Ascending aorta (tissue), 2 donors: ENCODE measurements at places on chromosomes 2 and 18. TPM values are rescaled to one million over a fixed set of nuclear protein-coding genes. Genes with fewer than 3 reads are reported as not detected.

Gene PSD4
- total RNA-seq = 11.2 TPM

Gene SOX11
- not detected for total RNA-seq

Gene CHRNG
- total RNA-seq = not detected

Gene CCDC68
- total RNA-seq = 15.8 TPM

Gene FAM228B
- 144 TPM for total RNA-seq

Gene CELF4
- not detected for total RNA-seq

Gene EGR4
- not detected for total RNA-seq

Gene ANKRD30BL
- not detected for total RNA-seq

DNA sequence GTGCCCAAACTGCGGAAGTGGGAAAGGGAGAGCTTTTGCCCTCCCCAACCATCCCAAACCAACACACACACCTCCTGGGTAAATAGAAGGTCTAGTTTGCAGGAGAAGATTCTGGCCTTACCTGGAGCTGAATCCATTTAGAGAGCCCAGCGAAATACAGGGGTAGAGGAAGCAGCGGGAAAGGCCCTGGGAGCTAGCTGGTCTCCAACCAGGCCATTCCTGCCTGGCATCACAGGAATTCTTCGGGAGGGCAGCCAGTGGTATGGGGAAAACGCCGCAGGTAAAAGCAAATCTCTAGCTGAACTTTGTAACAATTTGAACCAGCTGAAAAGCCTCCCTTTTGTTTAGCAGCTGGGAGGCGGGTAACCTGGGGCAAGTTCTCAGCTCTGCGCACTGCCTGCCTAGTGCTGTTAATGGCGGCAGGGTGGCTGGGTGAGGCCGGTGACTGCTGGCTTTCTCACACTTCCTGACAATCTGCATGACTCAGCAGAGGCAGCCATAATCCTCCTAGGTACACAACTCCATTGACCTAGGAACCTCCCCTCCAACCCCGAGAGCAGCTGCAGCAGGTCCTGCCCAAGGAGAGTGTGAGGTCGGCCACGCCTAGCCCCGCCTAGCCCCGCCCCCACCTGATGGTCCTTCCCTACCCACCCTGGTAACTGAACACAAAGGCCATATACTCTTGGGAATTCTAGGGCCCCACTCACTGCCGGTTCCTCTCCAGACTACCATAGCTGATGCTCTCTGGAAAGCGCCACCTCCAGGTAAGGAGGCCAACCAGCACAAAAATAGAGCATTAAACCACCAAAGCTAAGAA, 483.8 kb upstream of the REG3G start:
- H3K4me3 ChIP-seq = no peak overlapping the region
- no peaks in the 10 kb centered on the region for H3K36me3 ChIP-seq
- H3K27ac ChIP-seq = no peak overlapping the region
- DNase-seq = no peak
- no peaks in the 10 kb centered on the region for H3K27me3 ChIP-seq

- peak overlapping the region; percentile 69 for H3K27ac ChIP-seq
- H3K4me3 ChIP-seq = no peak overlapping the region
- no peaks in the 10 kb centered on the region for H3K27me3 ChIP-seq
- H3K4me1 ChIP-seq = peaks cover 12% of the 10 kb centered on the region
- peaks cover 51% of the 10 kb centered on the region for H3K36me3 ChIP-seq
These were observed 115.8 kb downstream of the CABLES1 start for GRCh38 chr18:23250893-23251656.

GRCh38 chr18:79599441-79599931, 80.1 kb upstream of the CTDP1 start:
- no peaks in the 10 kb centered on the region for H3K36me3 ChIP-seq
- no peaks in the 10 kb centered on the region for H3K27me3 ChIP-seq
- no peaks in the 10 kb centered on the region for H3K4me1 ChIP-seq
- H3K27ac ChIP-seq = no peak overlapping the region

GRCh38 chr18:7617738-7618422, 50.8 kb downstream of the PTPRM start:
- no peaks in the 10 kb centered on the region for H3K4me1 ChIP-seq
- no peaks in the 10 kb centered on the region for H3K27me3 ChIP-seq
- H3K36me3 ChIP-seq = no peaks in the 10 kb centered on the region
- no peak for DNase-seq
- H3K27ac ChIP-seq = peak overlapping the region; percentile 63

DNA sequence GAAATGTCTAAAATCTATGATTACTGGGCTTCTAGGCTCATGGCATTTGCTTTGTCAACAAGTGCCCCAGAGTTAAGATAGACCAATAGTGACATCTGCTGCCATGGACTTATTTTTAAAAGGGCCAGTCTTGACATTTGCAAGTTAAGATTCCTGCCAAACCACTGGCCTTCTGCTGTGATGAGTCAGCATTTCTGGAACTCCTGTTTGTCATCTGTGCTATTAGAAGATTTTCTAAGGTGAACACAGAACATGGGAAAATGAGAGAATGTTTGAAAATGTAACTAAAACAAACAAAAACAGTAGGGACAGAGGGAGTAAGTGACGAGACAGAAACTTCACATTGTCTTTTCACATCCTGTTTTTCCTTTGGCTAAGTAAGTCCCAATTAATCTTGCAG, 93.7 kb upstream of the WDR75 start:
- no peaks in the 10 kb centered on the region for H3K27me3 ChIP-seq
- peak overlapping the region; percentile 76 for H3K27ac ChIP-seq
- H3K4me3 ChIP-seq = no peak overlapping the region
- DNase-seq = peak; percentile 74
- peaks cover 3% of the 10 kb centered on the region for H3K4me1 ChIP-seq

DNA sequence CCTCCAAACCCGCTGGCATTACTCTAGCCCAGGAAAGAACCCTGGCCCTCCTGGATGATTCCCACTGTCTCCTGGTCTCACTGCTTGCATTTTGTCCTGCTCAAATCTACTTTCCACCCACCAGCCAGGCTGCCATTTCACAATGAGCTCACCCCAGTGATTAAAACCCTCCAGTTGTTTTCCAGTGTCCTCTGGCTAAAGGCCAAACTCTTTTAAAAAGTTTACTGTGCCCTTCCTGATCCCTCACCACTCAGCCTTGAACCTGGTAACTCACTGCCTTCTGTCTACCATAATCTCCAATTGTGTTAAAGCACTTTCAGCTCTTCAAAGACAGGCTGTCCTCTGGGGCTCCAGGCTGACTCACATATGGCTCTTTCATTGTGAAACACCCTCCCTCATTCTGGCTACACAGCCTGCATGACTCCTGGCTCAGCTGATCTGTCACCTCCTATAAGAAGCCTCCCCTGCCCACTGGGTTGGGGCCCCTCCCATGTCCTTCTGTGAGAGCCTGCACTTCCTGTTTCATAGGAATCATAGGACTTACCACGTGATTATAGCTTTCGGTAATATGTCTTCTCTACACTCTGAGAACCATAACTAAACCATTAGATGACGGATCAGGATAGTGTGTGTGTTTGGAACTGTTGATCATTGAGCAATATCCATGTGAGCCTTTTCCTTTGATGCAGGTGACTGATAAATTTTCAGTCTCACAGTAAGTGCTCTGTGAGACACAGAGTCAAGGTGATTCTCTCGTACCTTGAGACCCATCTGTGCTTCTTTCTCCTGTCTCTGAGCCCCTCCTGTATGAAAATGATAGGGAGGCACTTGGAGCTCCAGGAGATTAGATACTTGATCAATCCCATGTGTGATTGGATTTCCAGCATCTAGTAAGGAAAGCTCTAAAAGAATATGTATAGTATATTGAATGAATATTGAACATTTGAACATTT, 590.8 kb upstream of the ID2 start:
- peak; percentile 86 for DNase-seq
- no peaks in the 10 kb centered on the region for H3K4me1 ChIP-seq
- H3K36me3 ChIP-seq = no peaks in the 10 kb centered on the region
- H3K27me3 ChIP-seq = no peaks in the 10 kb centered on the region

- H3K4me3 ChIP-seq = no peak overlapping the region
- no peaks in the 10 kb centered on the region for H3K27me3 ChIP-seq
- H3K4me1 ChIP-seq = no peaks in the 10 kb centered on the region
- no peaks in the 10 kb centered on the region for H3K36me3 ChIP-seq
- no peak for DNase-seq
These were observed 326.3 kb upstream of the MC4R start for GRCh38 chr18:60698901-60699300.

- no peak overlapping the region for H3K27ac ChIP-seq
- DNase-seq = no peak
- H3K36me3 ChIP-seq = no peaks in the 10 kb centered on the region
- no peaks in the 10 kb centered on the region for H3K27me3 ChIP-seq
- no peaks in the 10 kb centered on the region for H3K4me1 ChIP-seq
These were observed 293.2 kb upstream of the LYPD1 start for GRCh38 chr2:132963161-132963560.

DNA sequence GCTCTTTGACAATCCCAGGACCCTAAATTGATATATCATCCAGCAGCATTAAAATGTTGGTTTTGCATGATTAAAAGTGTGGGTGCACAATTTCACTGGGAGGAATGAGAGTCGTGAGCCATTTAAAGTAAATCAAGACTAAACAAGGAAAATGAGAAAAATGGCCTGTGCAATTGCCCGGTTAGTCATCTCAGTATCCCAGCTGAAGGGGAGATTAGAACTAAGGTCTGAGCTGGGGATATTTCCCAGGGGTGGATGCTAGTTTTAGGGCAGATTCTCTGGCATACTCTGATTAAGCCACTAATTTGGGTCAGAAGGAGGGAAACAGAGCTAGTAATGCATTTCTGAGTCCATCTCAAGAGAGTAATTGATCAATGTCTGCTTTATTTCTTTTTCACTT, 177.2 kb downstream of the EN1 start:
- no peak overlapping the region for H3K4me3 ChIP-seq
- no peak overlapping the region for H3K27ac ChIP-seq
- H3K4me1 ChIP-seq = peaks cover 3% of the 10 kb centered on the region
- no peaks in the 10 kb centered on the region for H3K36me3 ChIP-seq

GRCh38 chr2:72040629-72041571, 106.8 kb downstream of the CYP26B1 start:
- H3K36me3 ChIP-seq = no peaks in the 10 kb centered on the region
- no peaks in the 10 kb centered on the region for H3K27me3 ChIP-seq
- no peak overlapping the region for H3K4me3 ChIP-seq
- no peaks in the 10 kb centered on the region for H3K4me1 ChIP-seq

GRCh38 chr18:57208047-57208446, 61.2 kb downstream of the BOD1L2 start:
- H3K27ac ChIP-seq = no peak overlapping the region
- H3K27me3 ChIP-seq = no peaks in the 10 kb centered on the region
- no peaks in the 10 kb centered on the region for H3K4me1 ChIP-seq
- no peak overlapping the region for H3K4me3 ChIP-seq
- no peak for DNase-seq

- H3K4me1 ChIP-seq = no peaks in the 10 kb centered on the region
- no peak overlapping the region for H3K27ac ChIP-seq
- no peak overlapping the region for H3K4me3 ChIP-seq
- DNase-seq = no peak
- no peaks in the 10 kb centered on the region for H3K36me3 ChIP-seq
These were observed 17.3 kb downstream of the ESPNL start for GRCh38 chr2:238117199-238118154.

DNA sequence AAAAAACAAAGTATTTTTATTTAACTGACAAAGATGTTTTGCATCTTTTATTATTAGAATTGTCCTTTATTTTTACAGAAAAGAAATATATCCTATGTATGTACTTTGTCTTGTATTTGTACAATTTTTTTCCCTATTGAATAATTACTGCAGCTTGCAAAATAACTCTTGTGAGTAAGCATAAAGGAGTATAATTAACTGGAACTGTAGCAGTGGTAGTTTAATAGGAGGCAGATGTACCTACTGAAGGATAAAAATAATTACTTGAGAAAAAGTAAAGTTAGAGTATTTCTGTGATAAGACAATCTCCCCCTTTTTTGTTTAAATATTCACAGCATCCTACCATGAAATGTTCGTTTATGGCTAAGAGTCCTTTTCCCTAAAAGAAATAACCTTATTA, 34.7 kb downstream of the EHBP1 start:
- H3K4me3 ChIP-seq = no peak overlapping the region
- no peaks in the 10 kb centered on the region for H3K27me3 ChIP-seq
- H3K36me3 ChIP-seq = no peaks in the 10 kb centered on the region
- H3K27ac ChIP-seq = no peak overlapping the region
- H3K4me1 ChIP-seq = no peaks in the 10 kb centered on the region

DNA sequence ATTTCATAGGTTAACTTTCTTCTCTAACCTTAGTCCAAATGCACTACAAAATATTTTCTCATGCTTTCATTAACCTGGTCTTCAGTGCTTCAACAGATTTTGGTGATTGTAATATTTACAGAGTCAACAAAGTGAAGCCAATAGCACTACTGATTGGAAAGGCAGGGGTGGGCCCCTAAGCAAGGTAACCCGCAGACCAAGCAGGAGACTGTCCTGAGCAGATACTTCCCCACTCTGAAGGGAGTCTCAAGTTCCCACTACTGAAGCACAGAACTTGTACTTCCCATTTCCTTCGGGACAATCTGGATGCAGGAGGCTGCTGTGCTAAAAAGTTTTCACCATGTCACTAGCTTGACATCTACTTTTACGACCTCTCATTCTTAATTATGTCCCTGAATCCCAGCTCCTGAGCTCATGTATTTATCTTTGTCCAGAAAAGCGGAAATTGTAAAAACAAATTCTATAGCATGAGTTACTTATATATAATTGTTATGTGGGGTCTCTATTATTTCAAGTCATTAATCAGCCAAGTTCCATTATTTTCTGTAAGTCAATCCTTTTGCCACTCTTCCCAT, 311.6 kb upstream of the REV1 start:
- H3K4me3 ChIP-seq = no peak overlapping the region
- no peaks in the 10 kb centered on the region for H3K27me3 ChIP-seq
- DNase-seq = no peak
- H3K27ac ChIP-seq = no peak overlapping the region

- H3K4me3 ChIP-seq = no peak overlapping the region
- no peaks in the 10 kb centered on the region for H3K36me3 ChIP-seq
- no peak for DNase-seq
- H3K27ac ChIP-seq = no peak overlapping the region
These were observed 110.2 kb downstream of the VAPA start for GRCh38 chr18:10023853-10024570.

DNA sequence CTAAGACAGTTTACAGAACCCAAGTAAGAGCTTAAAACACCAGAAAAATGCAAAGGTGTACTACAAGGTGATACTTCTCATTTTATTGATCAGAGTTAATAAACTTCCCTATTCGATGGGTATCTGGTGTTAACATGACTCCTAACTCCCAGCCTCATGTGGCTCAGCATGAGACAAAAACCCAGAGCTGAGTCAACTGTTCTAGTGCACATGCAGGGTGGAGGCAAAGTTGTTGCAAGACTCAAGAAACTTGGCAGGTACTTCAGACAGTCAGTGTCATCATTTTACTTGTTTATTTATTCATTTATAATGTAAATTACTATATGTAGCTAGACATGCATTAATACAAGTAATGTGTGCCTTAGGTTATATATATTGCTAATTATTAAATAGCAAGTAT, 216.6 kb upstream of the DSEL start:
- no peak for DNase-seq
- no peak overlapping the region for H3K27ac ChIP-seq
- no peaks in the 10 kb centered on the region for H3K27me3 ChIP-seq
- H3K36me3 ChIP-seq = no peaks in the 10 kb centered on the region
- H3K4me1 ChIP-seq = no peaks in the 10 kb centered on the region
- no peak overlapping the region for H3K4me3 ChIP-seq

GRCh38 chr2:237483018-237483731, 3.9 kb upstream of the MLPH start:
- H3K27ac ChIP-seq = no peak overlapping the region
- DNase-seq = no peak
- no peaks in the 10 kb centered on the region for H3K36me3 ChIP-seq
- peaks cover 15% of the 10 kb centered on the region for H3K27me3 ChIP-seq
- H3K4me3 ChIP-seq = no peak overlapping the region

- peaks cover 4% of the 10 kb centered on the region for H3K4me1 ChIP-seq
- no peaks in the 10 kb centered on the region for H3K36me3 ChIP-seq
- no peak for DNase-seq
These were observed 89.9 kb downstream of the GLI2 start for GRCh38 chr2:120825370-120826259.
